ENCODE measurements at places on chromosomes 11 and 22. TPM values are rescaled to one million over a fixed set of nuclear protein-coding genes. Genes with fewer than 3 reads are reported as not detected.

GRCh38 chr11:111069066-111069465 lies 176.5 kb upstream of the POU2AF2 start:
- no peak for DNase-seq

OR2AG1 gene
- not detected for total RNA-seq

DNA sequence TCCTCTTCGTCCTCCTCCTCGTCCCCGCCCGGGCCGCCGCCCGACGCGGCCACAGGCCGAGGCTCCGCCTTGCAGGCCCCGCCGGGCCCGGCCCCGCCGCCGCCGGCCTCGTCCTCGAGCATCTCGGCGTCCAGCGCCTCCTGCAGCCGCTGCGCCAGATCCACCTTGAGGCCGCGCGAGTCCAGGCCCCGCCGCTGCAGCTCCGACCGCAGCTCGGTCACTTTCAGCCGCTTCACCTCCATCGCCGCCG lies 417 bp downstream of the HNRNPUL2 start:
- no peak for DNase-seq

DNA sequence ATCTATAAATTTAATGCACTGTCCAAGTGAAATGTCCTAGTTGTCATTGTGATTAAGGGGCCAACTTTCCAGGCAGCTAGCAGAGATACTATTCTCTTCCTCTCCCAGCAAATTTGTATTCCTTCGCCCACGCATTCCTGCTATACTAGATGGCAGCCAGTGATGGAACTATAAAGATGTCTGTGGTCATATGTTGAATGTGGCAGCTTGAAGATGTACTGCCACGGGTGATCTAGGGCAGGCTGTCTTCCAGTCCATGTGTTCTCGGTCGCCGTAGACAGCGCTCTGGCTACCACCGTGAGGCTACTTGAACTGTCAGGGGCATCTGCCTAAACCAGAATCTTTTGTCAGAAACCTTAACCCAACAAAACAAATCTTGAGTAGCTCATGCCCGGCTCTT lies 8.3 kb upstream of the SIDT2 start:
- DNase-seq, result no peak

GRCh38 chr22:22076932-22077703 lies 94.5 kb upstream of the TOP3B start:
- no peak for DNase-seq

TMEM86A gene
- 4.9 TPM for total RNA-seq

MAP6 gene
- 64.0 TPM for total RNA-seq

HIC2 gene
- 6.1 TPM for total RNA-seq

ART1 gene
- total RNA-seq, result not detected

DNA sequence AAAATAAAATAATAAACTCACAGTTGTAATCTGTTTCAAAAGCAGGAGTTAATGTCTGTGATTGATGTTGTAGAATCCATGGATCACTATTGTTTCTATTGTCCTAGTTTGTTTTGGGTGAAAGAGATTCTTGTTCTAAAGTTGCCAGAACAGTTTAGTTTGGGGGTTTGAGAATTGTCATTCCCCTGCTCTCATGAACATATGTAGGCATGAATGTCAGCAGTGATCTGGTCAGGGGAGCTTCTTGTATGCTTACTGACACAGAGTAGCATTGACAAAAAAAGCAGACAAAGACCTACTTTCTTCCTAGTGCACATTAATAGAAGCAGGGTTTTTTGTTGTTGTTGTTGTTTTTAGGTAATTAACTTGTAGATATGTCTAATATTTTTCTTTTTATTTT lies 38.6 kb downstream of the ARHGAP1 start:
- DNase-seq, result no peak

DNA sequence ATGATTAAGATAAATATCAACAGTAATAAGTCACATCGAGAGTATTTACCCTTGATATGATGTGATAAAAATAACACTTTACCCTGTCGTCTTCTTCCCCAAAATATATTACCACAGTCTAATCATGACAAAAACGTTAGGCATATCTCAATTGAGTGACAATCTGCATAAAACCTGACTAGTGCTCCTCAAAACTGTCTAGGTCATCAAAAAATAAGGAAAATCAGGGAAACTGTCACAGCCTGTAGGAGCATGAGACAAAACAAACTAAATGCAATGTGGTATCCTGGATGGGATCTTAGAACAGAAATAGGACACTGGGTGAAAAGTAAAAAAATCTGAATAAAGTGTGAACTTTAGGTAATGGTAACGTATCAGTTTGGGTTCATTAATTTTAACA lies 19.4 kb upstream of the ANO5 start:
- no peak for DNase-seq

GRCh38 chr22:32448980-32449379 lies 15.3 kb downstream of the BPIFC start:
- DNase-seq, result no peak

DNA sequence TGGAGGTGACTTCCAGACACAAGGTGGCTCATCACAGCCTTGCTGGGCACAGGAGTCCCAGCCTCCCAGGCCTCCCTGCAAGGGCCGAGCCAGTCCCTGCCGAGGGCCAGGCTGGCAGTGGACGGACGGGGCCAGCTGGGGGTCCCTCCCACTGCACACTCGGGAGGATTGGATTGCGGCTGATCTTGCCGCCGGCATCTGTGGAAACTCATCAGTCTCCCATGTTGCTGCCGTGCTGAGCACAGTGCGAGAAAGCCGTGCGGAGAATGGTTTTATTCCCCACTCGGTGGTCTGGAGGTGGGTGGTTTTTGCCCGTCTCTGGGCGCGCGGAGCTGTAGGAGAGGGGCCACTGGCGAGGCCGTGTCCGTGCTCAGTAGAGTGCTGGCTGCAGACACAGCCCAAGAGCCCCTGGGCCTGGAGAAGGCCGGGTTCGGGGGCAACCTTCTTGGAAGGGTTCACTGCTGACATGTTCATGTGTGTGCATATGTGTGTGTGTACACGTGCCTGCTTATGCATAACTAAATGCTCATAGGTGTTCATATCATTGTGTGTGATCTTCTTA lies 1246.4 kb downstream of the BRD1 start:
- no peak for DNase-seq

GRCh38 chr22:19175602-19176174 lies 2.8 kb downstream of the SLC25A1 start:
- DNase-seq, result no peak

PHF21B gene
- total RNA-seq, result 8.6 TPM

DNA sequence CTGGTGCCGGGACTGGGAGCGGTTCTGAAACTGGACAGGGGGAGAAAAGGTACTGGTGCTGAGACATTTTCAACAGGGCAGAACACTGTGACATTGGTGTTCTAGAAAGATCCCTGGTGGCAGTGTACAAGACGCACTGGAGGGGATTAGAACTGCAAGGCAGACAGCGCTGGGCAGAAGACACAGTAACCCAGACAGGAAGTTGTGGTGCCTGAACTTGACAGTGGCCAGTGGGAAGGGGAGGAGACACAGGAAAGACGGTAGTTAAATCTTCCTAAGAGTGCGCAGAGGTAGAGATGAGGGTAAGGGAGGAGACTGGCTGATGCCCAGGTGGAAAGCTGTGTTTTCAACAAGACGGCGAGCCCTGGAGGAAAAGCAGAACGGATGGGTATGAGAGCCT lies 24.5 kb downstream of the FAM227A start:
- no peak for DNase-seq

- no peak for DNase-seq
Measured at GRCh38 chr11:116544721-116545120, 228.1 kb downstream of the BUD13 start.

DNA sequence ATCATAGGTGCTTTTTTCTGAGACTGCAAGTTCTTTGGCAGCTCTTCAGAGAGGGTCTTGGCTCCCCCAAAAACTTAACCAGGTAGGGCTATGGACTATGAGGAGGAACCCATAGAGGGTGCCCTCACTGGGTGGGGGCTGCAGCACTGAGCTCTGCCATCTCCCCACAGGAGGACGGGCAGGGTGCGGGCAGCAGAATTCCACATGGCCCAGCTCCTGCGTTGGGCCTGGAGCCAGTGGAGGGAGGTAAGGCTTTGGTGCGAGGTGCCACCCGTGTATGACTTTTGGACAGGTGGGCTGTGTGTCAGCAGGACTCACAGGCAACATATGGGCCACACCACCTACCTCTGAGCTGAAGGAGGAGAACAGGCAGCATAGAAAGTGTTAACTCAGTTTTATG lies 58.4 kb downstream of the PISD start:
- no peak for DNase-seq

ACR gene
- not detected for total RNA-seq

- DNase-seq, result no peak
Measured at GRCh38 chr11:118922745-118923627, 2.7 kb downstream of the BCL9L start.

ADAMTS15 gene
- 2.4 TPM for total RNA-seq

PHETA2 gene
- 4.5 TPM for total RNA-seq

RIC3 gene
- 42.4 TPM for total RNA-seq

GRCh38 chr22:26708256-26709009 lies 51.0 kb downstream of the MIAT start:
- no peak for DNase-seq
